ENCODE measurements at places on chromosomes 1 and 21.

- no peak for DNase-seq
Measured at GRCh38 chr1:156160743-156161171, 7.4 kb downstream of the SEMA4A start.

DNA sequence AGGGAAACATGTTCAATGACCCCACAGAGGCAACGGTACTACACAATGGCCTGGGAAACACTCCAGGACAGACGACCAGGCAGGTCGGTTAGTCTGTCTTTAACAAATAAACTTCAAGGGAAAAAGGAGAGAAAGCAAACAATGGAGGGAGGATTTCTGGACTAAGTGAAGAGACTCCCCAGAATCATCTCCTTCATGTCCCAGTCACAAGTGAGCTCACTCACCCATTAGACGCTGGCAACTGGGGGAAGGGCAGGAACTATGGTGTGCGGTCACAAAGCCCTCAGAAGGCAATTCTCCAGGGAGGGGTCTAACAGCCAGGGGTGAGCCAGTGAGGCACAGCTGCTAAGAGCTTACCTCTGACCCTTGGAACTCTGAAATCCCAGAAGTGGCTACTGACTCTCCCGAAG is 55.7 kb upstream of the NADK start:
- DNase-seq, result no peak

DNA sequence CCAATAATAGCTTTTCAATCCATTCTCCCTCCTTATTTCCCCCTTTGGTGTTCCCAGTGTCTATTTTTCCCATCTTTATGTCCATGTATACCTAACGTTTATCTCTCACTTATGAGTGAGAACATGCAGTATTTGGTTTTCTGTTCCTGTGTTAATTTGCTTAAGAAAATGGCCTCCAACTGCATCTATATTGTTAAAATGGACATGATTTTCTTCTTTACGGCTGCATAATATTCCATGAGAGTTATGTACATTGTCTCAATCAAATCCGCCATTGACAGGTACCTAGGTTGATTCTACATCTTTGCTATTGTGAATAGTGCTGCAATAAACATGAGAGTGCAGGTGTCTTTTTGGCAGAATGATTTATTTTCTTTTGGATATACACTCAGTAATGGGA is 126.7 kb downstream of the CTH start:
- DNase-seq, result no peak

GRCh38 chr1:205262731-205263171 is 35.0 kb downstream of the TMCC2 start:
- DNase-seq, result no peak

DNA sequence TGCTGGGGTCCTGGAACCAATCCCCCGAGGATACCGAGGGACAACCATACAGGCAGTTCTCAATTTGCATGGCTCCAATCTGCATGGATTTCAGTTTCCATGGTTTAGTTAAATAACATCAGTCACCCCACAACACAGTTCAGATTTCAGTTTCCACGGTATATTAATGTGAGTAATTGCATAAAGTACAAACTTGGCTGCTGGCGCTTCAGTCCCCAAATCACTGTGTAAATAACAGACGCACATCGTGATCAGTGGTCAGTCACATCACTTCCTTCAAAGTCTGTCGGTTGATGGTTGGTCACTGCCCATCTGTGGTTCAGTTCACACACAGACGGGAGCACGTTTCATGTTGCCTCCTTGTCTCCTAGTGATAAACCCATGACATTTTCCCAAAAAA is 66.4 kb upstream of the LPGAT1 start:
- no peak for DNase-seq

Data from SW 1271 (cell line).